ENCODE measurements at places on chromosomes 1 and 21.

- no peak for DNase-seq
These were observed 817.7 kb upstream of the B3GALT2 start for GRCh38 chr1:194004146-194004545.

DNA sequence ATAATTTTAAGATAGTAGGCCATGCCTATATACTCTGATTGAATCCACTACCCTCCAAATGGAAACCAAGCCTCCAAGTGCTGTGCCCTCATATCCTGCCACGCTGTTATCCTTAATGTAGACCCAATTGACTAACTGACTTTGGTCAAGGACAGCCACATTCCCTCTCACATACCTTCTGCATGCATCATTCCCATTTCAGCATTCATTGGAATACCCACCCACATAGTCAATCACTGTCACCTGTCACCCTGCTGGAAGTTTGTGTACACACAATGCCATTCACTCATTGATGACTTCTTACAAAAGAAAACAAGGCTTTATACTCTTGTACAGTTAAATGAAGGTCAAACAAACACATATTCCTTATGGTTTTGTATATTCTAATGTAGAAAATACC lies 221.1 kb upstream of the PBX1 start:
- no peak for DNase-seq

GRCh38 chr1:116426401-116426800 lies 53.4 kb downstream of the ATP1A1 start:
- DNase-seq = no peak

GRCh38 chr1:205232945-205233397 lies 5.2 kb downstream of the TMCC2 start:
- no peak for DNase-seq

DNA sequence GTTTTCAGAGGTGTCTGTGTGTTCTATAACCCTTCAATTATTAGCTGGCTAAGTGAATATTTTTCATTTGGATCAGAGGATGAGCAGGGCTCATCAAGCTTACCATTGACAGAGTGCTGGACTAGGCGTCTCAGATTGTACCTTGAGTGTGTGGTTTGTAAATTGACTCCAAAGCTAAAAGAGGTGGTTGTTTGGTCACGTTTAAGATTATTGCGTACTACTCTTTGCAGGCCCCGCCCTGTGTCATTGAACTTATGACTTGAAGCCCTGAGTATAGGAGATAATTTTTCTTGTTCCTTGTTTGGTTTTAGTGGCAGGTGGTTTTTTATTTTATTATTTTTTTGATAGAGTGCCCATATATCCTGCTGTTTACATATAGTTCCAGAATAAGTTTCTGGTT lies 17.7 kb downstream of the MRPS6 start:
- no peak for DNase-seq

- no peak for DNase-seq
These were observed 122.9 kb upstream of the KRTAP19-8 start for GRCh38 chr21:31161157-31161556.

- DNase-seq = no peak
These were observed 252.1 kb downstream of the FOXD2 start for GRCh38 chr1:47689894-47690293.

DNA sequence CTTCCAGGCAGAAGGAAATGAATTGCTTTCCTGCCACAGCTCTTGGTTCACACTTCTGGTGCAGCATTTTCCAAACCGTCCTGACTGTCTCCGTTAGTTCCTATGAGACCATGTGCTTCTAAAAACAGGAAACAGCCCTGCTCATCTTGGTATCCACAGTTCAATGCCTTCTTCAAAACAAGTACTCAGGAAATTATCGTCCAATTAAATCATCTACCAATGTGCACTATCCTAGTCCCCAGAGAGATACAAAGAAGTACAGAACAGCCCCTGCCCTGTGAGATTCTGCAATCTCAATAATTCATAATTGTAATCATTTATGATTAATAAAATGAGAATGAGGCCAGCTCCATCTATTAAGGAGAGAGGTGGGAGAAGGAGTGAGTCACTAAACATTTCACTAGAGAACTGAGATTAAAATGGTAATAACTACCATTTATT lies 11.2 kb downstream of the CLEC20A start:
- DNase-seq = no peak

- DNase-seq = no peak
These were observed 68.7 kb downstream of the ALG14 start for GRCh38 chr1:95004013-95004412.

Data from activated gamma-delta T cell treated with Interleukin-2 at 50 U/mL for 16 hours (primary cell).